ENCODE measurements at places on chromosomes 16 and 17.
A peak's percentile ranks its signal among the peaks of the same experiment; 100 is the strongest.

- DNase-seq, result no peak
Observed at GRCh38 chr16:58435779-58436178, 43.5 kb downstream of the GINS3 start.

DNA sequence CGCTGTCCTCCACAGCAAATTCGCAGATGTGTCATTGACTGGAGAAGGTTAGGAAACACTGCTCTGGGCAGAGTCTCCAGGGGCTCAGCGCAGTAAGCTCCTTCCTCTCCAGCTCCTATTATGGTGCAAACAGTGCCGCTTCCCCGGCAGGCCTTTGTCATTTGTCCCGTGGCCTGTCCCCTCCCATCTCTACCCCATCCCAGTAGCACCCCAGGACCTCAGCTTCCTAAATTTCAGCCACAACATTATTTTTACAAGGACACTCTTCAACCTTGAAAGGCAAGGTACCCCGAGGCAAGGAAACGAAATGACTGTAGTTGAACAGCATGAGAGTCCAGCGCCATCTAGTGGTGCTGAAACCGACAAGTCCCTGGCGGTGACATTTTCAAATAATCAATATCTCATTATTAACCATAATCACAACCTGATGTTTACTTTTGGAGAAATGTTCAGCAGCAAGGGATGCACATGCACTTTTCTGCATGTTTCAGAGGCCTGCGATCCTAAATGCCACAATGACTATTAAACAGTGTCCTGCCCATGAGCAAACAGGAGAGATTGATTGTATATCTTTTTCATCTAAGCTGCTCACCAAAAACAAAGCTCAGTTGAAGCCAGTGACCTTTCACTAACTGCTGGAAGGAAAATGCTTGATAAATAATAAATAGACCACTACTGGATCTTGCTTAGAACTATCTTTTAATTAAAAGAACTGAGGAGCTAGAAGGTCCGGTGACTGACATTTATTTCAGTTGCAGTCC is 16.5 kb downstream of the MRPS23 start:
- peak; percentile 53 for DNase-seq

DNA sequence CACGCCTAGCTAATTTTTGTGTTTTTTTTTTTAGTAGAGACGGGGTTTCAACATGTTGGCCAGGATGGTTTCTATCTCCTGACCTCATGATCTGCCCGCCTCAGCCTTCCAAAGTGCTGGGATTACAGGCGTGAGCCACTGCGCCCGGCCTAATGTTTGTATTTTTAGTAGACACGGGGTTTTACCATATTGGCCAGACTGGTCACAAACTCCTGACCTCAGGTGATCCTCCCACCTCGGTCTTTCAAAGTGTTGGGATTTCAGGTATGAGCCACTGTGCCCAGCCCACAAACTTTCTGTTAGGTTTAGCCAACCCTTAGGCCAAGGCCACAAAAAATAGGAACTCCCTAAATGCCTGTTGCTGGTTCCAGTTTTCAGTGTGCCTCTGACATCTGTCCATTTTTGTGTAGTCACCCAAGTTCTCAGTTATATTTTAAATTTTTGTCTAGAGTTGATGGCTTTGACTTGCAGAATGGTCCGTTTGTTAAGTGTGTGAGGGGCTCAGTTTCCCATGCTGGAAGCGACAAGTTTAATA is 12.7 kb downstream of the CCL16 start:
- DNase-seq, result no peak

DNA sequence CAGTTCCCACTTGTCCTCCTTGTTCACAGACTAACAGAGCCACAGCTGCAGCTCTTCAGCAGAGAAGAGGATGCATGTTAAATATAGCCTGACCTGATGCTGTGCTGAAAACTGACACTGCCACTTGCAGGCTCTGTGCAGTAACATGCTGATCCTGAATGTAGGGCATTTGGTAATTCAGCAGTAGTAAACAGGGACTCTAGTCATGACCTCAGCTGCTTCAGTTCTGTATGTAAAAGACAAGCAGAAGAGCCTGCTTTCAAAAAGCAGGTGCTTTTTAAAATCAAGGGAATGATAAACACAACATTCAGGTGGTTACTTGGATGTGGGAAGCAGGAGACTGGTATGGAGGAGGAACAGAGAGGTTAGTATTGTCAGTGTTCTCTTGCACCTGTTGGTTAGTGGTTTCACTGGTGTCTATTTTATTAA is 33.8 kb downstream of the ESRP2 start:
- DNase-seq, result no peak

DNA sequence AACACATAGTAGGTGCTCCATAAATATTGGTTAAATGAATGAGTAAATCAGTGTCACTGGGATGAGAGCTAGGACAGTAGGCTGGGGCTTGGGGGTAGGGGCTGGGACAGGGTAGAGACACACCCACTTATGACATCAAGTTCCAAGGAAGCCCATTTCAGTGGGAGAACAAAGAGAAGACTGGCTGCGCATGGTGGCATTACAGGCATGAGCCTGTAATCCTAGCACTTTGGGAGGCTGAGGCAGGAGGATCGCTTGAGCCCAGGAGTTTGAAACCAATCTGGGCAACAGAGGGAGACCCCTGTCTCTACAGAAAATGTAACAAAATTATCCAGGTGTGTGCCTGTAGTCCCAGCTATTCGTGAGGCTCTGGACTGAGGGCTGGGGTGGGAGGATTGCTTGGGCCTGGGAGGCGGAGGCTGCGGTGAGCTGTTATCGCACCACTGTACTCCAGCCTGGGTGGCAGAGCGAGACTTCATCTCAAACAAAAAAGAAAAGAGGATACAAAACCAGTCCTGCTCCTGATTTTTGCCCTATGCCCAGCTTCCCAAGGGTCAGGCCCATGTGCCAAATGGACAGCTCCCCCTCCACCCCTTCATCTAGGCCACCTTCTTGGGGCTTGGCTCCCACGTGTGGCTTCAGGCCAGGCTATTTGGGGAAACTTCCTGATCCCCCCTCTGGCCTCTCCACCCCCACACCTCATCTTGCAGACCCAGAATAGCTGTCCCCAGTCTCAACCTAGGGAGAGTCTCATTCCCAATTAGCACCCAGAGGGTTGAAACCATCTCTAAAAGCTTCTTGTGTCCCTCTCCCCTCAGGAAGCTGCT is 7.1 kb downstream of the ZNF385C start:
- DNase-seq, result no peak

- no peak for DNase-seq
Observed at GRCh38 chr16:30884760-30885159, 9.1 kb downstream of the BCL7C start.

DNA sequence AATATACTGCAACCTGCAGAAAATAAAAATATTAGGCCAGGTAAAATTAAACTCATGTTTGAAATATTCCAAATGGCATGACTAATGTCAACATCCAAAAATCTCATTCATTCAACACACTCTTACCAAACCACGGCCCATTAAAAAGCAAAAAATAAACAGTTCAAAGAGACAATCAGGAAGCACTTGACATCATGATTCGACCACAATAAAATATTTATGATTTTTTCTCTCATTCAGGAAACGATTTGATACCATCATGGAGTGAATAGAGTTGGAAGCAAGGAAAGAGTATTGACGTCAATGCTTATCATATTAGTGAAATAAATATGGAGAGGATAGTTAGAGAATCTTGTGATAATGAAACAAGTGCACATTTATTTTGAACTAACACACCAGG is 354.1 kb downstream of the KCNJ2 start:
- no peak for DNase-seq

- no peak for DNase-seq
Observed at GRCh38 chr16:49763826-49764225, 92.1 kb downstream of the ZNF423 start.

DNA sequence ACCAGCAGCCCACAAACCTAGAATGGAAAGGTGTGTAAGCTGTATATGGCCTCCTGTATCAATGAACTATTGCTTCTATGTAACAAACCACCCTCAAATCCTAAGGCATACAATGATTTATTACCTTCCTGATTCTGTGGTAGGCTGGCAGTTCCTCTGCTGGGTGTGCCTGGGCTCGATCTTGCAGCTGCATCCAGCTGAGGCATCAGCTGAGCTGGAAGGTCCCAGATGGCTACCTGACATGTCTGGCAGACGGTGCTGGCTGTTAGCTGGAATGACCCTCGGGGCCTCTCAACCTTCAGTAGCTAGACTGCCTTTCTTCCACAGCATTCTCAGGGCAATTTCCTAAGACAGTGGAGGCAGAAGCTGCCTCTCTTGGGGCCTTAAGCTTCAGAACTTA is 152.7 kb downstream of the RAB11FIP4 start:
- no peak for DNase-seq

GRCh38 chr16:1278477-1278876 is 22.6 kb downstream of the TPSD1 start:
- DNase-seq, result no peak

DNA sequence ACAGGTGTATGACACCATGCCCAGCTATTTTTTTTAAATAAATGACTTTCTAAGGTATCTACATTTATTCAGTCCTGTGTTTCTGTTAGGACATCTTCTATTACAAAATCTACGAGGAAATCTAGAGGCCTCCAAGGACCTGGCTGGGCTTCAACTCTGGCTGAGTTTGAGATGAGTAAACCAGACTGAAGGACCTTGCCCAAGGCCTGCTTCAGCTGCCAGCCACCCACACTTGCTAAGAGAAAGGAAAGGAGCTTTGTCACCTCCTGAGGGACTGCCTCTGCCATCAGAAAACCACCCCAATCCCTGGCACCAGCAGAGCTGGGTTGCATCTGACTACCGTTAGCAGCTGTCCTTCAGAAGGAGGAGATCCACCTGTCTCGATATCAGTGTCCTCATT is 1.3 kb upstream of the MYO1D start:
- no peak for DNase-seq

- DNase-seq, result no peak
Observed at GRCh38 chr16:76303637-76304314, 26.6 kb downstream of the CNTNAP4 start.

DNA sequence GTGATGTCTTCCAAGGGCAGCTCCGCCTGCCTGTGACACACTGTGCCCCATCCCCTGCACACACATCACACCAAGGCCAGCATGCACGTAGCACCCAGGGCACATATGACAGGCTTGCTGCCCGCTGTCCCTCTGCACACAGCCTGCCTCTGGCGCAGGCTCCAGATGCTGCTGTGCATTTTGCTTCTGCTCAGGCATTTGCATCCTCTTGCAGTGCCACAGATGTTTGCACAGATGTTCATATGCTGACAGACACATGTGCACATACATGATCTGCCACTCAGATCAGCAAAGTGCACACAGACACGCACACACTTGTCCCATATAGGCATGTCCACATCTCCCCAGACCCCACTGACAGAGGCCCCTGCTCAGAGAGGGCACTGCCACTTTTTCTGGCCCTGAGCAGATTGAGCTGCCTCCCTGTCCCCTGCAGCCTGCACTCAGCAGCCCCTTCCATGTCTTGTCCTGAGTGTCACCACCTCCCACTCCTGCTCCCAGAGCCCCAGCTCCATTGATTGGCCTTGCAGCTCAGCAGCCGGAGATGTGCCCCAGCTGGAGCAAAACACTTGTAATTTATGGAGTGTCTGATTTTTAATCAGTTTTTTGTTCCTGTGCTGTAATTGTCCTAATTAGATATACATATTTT is 115.1 kb upstream of the RPL38 start:
- no peak for DNase-seq

GRCh38 chr16:82967424-82967823 is 340.7 kb downstream of the CDH13 start:
- no peak for DNase-seq

DNA sequence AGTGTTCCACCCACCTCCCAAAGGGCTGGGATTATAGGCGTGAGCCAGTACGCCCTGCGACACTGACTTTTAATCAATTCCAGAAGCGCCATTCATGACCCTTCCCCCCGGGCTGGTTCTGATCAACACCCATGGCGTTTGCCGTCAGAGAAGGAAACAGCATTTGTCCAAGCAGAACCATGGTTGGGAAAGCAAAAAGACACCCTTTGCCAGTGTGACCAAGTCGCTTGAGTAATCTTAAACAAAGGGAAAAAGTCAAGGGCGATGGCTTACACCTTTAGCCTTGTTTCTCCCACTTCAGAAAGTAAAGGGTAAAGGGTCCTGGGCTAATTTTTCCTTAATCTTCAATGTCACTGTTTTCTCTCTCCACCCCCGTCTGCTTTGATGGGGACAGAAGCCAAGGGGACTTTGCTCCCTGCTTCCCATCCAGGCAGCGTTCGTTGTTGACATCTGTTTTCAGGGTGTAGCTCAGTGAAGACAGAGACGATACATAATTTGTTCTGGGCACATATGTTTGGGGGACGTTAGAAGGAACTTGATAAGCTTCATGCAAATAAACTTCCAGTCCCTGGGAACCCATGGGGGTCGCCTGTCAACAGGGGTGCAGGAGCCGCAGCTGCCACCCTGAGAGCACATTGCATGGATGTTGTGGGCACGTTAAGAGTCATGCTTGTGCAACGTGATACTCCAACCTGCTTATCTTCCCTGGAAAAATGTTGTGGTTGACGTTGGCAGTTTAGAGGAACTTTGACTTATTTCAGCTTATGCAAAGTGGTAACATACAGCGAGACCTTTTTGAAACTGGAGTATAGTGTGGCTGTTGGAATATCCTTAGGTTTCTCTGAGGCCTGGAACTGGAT is 50.6 kb upstream of the TANGO6 start:
- DNase-seq, result peak; percentile 76

GRCh38 chr16:75207831-75208230 is 870 bp upstream of the CTRB2 start:
- DNase-seq, result no peak

- no peak for DNase-seq
Observed at GRCh38 chr17:15175356-15175755, 89.8 kb downstream of the PMP22 start.

GRCh38 chr16:88500255-88500661 is 47.2 kb downstream of the ZFPM1 start:
- no peak for DNase-seq

DNA sequence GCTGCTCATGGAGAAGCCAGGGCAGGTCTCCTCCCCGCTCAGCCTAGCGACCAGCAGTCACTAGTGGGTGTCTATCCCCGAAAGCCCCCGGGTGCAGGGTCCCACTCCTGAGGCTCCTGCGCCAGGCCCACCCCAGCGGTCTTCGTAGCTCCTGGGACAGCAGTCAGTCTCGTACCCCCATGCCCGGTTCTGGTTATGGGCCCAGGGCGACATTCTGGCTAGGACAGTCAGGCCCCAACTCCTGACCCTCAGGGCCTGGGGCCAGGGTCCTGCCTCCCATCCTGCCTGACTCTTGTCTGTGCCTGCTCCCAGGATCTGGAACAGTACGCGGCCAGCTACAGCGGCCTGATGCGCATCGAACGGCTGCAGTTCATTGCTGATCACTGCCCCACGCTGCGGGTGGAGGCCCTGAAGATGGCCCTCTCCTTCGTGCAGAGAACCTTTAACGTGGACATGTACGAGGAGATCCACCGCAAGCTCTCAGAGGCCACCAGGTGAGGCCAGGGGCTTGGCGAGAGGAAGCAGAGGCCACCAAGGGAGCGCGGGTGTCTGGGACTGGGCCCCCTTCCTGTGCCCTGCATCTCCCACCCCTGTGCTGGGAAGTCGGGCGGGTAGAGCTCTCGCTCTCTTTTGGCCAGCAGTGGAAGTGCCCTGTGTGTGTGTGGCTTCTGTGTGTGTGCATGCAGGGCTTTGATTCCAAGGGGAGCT is 2.0 kb downstream of the GPS1 start:
- DNase-seq, result no peak

DNA sequence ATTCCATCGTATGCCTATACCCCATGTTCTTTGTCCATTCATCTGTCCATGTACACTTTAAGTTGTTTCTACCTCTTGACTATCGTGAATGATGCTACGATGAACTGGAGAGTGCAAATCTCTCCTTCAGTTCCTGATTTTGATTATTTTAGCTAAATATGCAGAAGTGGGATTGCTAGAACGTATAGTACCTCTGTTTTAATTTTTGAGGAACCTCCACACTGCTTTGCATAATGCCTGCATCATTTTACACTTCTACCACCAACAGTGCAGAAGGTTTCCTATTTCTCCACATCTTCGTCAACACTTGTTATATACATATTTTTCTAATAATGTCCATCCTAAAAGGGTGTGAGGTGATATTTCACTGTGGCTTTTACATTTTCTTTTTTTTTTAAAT is 43.9 kb downstream of the SDR42E1 start:
- DNase-seq, result no peak

Measured in PC-9 (cell line).